ENCODE measurements at places on chromosomes 3 and 15. TPM values are rescaled to one million over a fixed set of nuclear protein-coding genes. Genes with fewer than 3 reads are reported as not detected.

Gene IDH2
- 128 TPM for total RNA-seq

Gene TAGLN3
- 0.28 TPM for total RNA-seq

Gene OR5K2
- total RNA-seq, result not detected

Gene ITGA11
- 0.60 TPM for total RNA-seq

Gene CD96
- 1.1 TPM for total RNA-seq

Gene MASP1
- total RNA-seq, result 0.16 TPM

Gene CCK
- not detected for total RNA-seq

Gene C3orf22
- total RNA-seq, result not detected

Gene HAUS2
- total RNA-seq, result 7.2 TPM

GRCh38 chr3:8653800-8654408, 9.3 kb upstream of the SSUH2 start:
- no peaks in the 10 kb centered on the region for H3K4me1 ChIP-seq
- no peaks in the 10 kb centered on the region for H3K27me3 ChIP-seq
- no peak overlapping the region for H3K27ac ChIP-seq
- H3K4me3 ChIP-seq, result no peak overlapping the region
- no peaks in the 10 kb centered on the region for H3K36me3 ChIP-seq

DNA sequence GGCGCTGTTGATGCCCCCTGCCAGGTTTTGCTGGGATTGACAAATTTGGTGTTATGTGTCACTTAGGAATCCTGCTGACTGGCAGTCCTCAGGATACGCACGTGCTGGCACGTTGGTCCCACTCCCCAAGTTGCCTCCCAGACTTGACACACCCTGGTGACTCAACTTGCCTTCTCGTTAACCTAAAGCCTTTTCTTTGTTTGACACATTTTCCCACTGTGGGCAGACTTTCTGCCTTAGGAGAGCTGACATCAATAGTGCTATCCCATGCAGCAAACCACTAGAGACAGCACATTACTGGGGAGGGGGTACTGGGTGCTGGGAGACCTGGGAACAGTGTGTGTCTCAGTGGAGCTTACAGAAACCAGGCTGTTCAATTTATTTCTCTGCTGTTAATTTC, 104.3 kb downstream of the OXNAD1 start:
- H3K27me3 ChIP-seq, result no peaks in the 10 kb centered on the region
- no peak overlapping the region for H3K4me3 ChIP-seq
- no peaks in the 10 kb centered on the region for H3K4me1 ChIP-seq
- no peak overlapping the region for H3K27ac ChIP-seq
- no peaks in the 10 kb centered on the region for H3K36me3 ChIP-seq

- H3K4me3 ChIP-seq, result no peak overlapping the region
- H3K27ac ChIP-seq, result peak overlapping the region; percentile 60
- H3K27me3 ChIP-seq, result no peaks in the 10 kb centered on the region
- peak; percentile 87 for DNase-seq
Observed at GRCh38 chr3:20043396-20043795, 3.1 kb downstream of the KAT2B start.

DNA sequence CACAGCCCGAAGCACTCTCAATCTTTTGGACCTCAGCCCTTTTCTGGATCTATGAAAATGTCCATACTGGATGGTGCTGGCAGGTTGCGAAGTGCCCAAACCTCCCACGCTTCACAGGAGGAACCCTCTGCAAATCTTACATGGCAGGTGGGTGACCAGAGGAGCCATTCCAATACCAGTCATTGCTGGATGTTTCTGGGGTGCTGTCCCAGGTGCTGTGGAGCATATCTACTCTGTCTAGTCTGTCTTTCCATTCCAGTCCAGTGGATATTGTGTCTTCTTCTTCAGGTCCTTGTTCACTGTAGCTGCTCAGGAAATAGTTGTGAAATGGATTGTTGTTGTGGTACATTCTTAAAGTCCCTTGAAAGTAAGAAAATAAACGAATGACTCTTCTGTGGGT, 10.7 kb upstream of the ADIPOQ start:
- no peak overlapping the region for H3K27ac ChIP-seq
- DNase-seq, result no peak
- H3K27me3 ChIP-seq, result peaks cover 30% of the 10 kb centered on the region
- H3K4me1 ChIP-seq, result no peaks in the 10 kb centered on the region
- H3K4me3 ChIP-seq, result no peak overlapping the region
- no peaks in the 10 kb centered on the region for H3K36me3 ChIP-seq

GRCh38 chr3:117018655-117019054, 309.1 kb downstream of the TUSC7 start:
- no peak overlapping the region for H3K27ac ChIP-seq
- no peaks in the 10 kb centered on the region for H3K36me3 ChIP-seq
- H3K4me1 ChIP-seq, result no peaks in the 10 kb centered on the region
- DNase-seq, result no peak
- no peaks in the 10 kb centered on the region for H3K27me3 ChIP-seq

DNA sequence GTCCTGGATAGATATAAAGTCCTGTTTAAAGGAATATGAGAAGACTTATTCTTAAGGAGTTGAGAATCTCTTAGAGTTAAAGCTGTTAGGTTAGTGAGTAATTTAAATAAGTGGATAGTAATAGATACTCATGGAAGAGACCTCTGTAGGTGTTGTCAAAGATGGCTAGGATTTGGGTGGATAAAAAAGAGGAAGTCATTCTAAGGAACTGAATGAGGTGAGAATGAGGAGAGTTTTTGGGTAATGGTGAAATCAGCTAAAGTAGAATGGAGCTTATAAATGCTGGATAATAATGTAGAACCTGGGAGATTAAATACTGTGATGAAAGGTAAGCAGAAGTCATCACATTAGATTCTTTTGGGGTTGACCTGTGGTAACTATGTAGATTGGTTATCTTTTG, 8.1 kb downstream of the ARIH1 start:
- no peaks in the 10 kb centered on the region for H3K36me3 ChIP-seq
- H3K4me1 ChIP-seq, result peaks cover 16% of the 10 kb centered on the region

GRCh38 chr3:44323341-44323955, 15.1 kb upstream of the TCAIM start:
- DNase-seq, result peak; percentile 61
- H3K27ac ChIP-seq, result no peak overlapping the region
- H3K36me3 ChIP-seq, result no peaks in the 10 kb centered on the region

- no peak overlapping the region for H3K27ac ChIP-seq
- no peak for DNase-seq
- no peaks in the 10 kb centered on the region for H3K27me3 ChIP-seq
- no peaks in the 10 kb centered on the region for H3K36me3 ChIP-seq
- no peak overlapping the region for H3K4me3 ChIP-seq
- H3K4me1 ChIP-seq, result peaks cover 5% of the 10 kb centered on the region
Observed at GRCh38 chr3:138331143-138331894, 1.7 kb upstream of the NME9 start.

DNA sequence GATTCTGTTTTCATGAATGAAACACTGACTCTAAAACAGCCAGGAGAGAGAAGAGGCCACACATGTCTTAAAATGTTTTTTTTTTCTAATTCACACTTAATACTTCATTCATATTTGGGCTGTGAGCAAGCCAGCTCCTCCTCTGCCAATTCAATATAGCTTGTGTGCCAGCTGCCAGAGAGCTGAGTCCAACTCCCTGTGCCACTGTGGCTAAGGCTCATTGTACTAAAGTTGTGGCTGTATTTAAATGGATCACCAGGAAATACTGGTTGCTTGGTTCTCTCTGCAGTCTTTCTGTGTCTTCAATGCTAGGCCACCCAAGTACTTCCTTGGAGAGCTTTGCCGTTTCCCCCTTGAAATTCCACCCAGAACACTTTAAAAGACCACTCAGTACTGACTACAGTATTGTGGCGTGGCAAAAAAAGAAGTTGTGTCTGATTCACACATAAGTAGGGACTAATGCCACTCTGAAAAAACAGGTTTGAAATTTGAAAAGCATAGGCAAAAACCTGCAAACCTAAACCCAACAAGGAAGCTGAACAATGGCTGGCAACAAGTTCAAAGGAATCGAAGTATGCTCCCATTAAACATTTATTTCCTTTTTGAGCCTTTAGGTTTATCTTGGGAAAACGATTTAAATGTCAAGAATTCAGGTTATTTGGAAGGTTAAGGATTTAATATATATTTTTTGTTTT, 524.7 kb downstream of the DIPK2A start:
- no peak for DNase-seq
- no peaks in the 10 kb centered on the region for H3K4me1 ChIP-seq
- no peaks in the 10 kb centered on the region for H3K36me3 ChIP-seq
- no peak overlapping the region for H3K27ac ChIP-seq
- H3K4me3 ChIP-seq, result no peak overlapping the region
- H3K27me3 ChIP-seq, result no peaks in the 10 kb centered on the region

DNA sequence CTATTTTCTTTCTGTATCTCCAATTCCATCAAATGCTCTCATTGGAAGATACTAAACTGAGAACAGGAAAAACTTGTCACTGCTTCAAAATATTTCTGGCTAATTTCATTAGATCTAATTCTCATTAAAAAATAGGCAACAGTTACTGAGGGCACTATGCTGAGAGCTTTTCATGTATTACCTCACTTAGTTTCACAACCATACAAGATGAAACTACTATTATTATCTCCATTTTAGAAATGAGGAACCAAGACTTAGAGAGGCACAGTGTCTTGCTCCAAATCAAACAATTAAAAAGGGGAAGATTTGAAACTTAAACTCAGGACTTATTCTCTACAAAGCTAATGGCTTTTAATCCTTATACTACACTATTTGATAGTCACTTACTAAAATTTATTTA, 7.2 kb upstream of the OTOL1 start:
- H3K4me3 ChIP-seq, result no peak overlapping the region
- no peak for DNase-seq
- no peaks in the 10 kb centered on the region for H3K27me3 ChIP-seq
- H3K36me3 ChIP-seq, result no peaks in the 10 kb centered on the region
- H3K27ac ChIP-seq, result no peak overlapping the region
- H3K4me1 ChIP-seq, result no peaks in the 10 kb centered on the region

DNA sequence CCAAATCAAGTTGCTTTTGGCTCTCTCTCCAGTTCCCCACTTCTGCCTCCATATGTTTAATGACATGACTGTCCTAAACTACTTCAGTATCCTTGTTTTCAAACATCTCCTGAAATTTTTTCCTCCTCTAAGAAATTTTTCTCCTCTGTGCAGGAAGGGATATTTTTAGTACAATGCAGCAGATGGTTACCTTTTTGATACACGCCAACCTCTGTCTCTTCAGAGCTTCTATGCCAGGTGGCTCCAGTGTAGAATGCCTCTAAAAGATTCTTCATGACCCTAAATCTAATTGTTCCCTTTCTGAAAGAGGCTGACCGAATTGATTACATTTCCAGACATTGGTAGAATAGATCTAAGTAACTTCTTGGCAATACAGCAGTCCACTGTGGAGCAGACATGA, 33.7 kb downstream of the TMOD3 start:
- H3K36me3 ChIP-seq, result peaks cover 10% of the 10 kb centered on the region
- no peak overlapping the region for H3K27ac ChIP-seq
- no peak overlapping the region for H3K4me3 ChIP-seq
- H3K27me3 ChIP-seq, result no peaks in the 10 kb centered on the region
- no peak for DNase-seq
- no peaks in the 10 kb centered on the region for H3K4me1 ChIP-seq

DNA sequence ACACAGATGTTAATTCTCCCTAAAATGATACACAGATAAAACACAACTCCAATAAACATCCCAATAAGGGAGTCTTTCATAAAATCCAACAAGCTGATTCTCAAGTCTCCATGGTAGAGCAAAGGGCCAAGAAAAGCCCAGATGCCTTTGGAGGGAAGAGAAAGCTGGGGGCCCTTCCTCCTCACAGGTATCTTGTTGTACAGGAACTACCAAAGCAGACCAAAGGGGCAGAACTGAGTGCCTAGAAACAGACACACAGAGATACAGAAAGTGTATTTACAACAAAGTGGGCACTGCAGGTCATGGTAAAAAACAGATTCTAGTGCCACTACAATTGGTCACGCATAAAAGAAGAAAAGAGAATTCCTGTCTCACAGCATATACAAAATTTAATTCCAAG, 87.2 kb upstream of the NSMCE3 start:
- H3K27ac ChIP-seq, result no peak overlapping the region
- DNase-seq, result no peak
- no peaks in the 10 kb centered on the region for H3K27me3 ChIP-seq

DNA sequence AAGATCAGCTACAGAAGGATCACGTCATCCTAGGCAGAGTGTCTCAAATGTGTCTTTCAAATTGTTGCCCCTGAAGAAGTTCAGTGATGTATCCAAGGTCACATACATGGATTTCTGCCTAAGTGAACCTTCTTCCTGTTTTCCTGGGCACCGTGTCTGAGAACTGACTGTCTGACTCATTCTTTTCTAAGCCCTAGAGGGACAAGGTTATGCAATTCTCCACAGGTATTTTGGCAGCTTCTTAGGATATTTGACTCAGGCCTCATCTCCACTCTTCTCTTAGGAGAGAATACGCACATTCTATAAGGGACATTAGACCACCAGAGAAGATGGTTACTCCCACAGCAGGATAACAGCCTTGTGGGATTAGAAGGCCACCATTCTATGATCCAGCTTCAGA, 391.9 kb upstream of the THBS1 start:
- no peaks in the 10 kb centered on the region for H3K27me3 ChIP-seq
- H3K36me3 ChIP-seq, result no peaks in the 10 kb centered on the region
- no peak overlapping the region for H3K4me3 ChIP-seq
- no peak for DNase-seq
- no peak overlapping the region for H3K27ac ChIP-seq

GRCh38 chr15:98800437-98801233, 152.3 kb downstream of the IGF1R start:
- H3K27me3 ChIP-seq, result no peaks in the 10 kb centered on the region
- no peak overlapping the region for H3K4me3 ChIP-seq
- H3K36me3 ChIP-seq, result no peaks in the 10 kb centered on the region
- no peak for DNase-seq
- peaks cover 40% of the 10 kb centered on the region for H3K4me1 ChIP-seq

DNA sequence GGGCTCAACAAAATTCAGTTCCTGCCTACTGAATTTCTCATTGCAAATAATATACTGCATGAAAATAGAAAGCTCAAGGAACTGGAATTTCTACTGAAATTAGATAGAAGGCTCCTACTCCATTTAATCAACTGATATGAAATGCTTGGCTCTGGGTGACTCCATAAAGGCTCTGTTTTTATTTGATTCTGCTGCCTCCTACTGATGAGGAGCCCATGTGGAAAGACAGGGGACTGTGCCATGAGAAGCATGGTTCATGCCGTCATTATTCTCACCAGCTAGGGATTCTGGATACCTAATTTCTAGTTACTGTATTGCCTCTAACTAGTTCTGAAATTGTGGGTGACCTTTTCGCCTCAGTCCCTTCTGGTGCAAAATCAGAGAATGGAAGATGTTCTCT, 366.2 kb upstream of the DPH6 start:
- H3K36me3 ChIP-seq, result no peaks in the 10 kb centered on the region
- no peak overlapping the region for H3K27ac ChIP-seq
- H3K4me1 ChIP-seq, result peaks cover 10% of the 10 kb centered on the region
- DNase-seq, result no peak
- H3K27me3 ChIP-seq, result no peaks in the 10 kb centered on the region
- H3K4me3 ChIP-seq, result no peak overlapping the region

- DNase-seq, result no peak
- no peak overlapping the region for H3K4me3 ChIP-seq
- H3K36me3 ChIP-seq, result no peaks in the 10 kb centered on the region
- no peaks in the 10 kb centered on the region for H3K4me1 ChIP-seq
- peaks cover 14% of the 10 kb centered on the region for H3K27me3 ChIP-seq
Observed at GRCh38 chr15:59993950-59994401, 10.1 kb upstream of the FOXB1 start.

GRCh38 chr3:11494131-11494916, 149.4 kb downstream of the VGLL4 start:
- no peaks in the 10 kb centered on the region for H3K4me1 ChIP-seq
- no peaks in the 10 kb centered on the region for H3K36me3 ChIP-seq
- H3K27ac ChIP-seq, result no peak overlapping the region
- no peak for DNase-seq

Data from pancreas (tissue), 10 donors.